ENCODE measurements at places on chromosomes 11 and 22.
A peak's percentile ranks its signal among the peaks of the same experiment; 100 is the strongest.

GRCh38 chr11:10381736-10382135 is 73.3 kb upstream of the AMPD3 start:
- no peak for DNase-seq

DNA sequence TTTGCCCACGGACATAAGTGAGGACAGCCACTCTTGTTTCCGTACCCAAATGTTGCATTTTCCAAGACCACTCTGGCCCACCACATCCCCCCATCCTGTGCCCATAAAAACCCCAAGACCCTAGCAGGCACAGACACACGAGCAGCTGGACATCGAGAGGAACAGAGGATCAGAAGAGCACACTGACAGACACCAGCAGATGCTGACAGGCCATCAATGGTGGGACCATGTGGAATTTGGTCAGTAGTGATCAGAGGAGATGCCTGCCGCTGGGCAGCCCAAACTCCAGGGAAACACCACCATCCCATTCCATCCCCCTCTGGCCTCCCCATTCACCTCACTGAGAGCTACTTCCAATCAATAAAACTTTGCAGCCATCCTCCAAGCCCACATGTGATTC is 87.0 kb downstream of the DLG2 start:
- no peak for DNase-seq

DNA sequence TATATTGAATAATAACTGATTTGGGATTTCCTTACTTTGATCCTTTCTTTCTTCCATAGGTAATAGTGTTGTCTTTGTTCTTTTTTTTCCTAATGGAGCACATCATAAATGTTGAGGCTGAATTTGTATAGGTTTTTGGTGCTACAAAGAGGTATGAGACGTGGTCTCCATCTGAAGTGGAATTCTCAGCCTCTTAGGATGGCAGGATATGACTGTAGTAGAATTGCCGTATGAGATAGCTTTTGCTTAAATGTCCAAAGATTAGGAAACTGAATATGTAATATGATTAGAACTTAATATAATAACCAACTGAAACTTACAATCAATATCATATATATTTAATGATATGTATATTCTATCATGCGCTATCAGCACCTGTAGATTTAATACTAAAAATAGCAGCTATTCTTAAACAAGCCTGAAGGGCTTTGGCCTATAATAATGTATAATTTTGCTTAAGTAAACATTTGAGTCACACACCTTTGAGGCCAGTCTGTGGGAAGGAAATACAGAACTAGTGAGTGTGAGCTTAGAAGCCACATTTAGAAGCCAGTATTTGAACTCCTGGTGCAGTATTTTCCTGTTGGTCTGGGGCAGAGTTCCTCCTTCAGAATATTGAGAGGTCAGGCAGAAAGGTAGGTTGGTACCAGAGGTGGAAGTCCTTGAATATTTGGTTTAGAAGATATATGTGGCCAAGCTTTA is 62.6 kb downstream of the SWAP70 start:
- no peak for DNase-seq

- no peak for DNase-seq
These were observed 1.4 kb downstream of the SLC25A22 start for GRCh38 chr11:796565-797295.

DNA sequence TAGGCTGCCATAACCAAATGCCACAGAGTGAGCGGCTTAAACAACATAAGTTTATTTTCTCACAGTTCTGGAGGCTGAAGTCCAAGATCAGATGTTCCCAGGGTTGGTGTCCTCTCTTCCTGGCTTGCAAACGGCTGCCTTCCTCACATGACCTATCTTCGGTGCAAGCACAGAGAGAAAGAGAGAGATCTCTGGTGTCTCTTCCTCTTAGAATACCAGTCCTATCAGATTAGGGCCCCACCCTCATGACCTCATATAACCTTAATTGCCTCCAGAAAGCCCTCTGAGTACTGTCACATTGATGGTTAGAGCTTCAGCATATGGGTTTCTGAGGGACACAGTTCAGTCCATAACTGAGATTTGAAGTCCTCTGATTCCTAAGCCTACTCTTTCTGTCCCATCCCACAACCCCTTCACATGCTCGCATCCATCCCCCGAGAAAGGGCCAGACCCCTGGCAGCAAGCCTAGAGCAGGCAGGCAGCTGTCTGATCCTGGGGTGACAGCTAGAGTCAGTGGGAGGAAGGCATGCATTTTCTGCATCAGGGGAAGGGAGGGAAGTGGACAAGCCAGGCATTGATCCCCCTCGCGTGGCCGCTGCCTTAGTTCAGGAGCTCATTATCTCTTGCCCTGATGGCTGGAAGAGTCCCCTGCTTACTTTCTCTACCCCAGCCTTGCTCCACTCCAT is 114.1 kb downstream of the FAR1 start:
- DNase-seq = no peak

DNA sequence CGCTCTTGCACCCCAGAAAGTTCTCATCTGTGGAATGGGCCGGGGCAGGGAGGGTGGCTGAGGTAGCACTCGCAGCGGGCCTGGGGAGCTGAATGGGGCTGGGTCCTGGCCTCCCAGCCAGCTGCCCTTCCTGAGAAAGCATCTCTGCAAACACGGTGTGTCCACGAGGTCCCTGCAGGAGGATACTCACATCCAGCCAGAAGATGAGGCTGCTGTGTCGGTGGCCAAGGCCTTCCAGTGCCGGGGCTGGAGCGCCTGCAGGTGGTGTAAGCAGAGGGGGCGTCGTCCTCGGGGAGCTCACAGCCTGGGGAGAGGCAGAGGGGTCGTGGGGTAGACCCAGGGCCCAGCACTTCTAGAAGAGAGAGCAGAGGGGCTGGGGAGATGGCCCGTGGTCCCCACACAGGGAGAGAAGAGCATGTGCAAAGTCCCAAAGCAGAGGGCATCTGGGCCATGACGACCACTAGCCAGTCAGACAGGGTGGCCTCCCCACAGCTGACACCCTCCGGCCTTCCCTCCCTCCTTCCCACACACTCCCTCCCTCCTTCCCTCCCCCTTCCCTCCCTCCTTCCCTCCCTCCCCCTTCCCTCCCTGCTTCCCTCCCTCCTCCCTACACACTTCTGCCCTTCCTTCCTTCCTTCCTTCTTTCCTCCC is 97.9 kb downstream of the WNT7B start:
- peak; percentile 27 for DNase-seq

DNA sequence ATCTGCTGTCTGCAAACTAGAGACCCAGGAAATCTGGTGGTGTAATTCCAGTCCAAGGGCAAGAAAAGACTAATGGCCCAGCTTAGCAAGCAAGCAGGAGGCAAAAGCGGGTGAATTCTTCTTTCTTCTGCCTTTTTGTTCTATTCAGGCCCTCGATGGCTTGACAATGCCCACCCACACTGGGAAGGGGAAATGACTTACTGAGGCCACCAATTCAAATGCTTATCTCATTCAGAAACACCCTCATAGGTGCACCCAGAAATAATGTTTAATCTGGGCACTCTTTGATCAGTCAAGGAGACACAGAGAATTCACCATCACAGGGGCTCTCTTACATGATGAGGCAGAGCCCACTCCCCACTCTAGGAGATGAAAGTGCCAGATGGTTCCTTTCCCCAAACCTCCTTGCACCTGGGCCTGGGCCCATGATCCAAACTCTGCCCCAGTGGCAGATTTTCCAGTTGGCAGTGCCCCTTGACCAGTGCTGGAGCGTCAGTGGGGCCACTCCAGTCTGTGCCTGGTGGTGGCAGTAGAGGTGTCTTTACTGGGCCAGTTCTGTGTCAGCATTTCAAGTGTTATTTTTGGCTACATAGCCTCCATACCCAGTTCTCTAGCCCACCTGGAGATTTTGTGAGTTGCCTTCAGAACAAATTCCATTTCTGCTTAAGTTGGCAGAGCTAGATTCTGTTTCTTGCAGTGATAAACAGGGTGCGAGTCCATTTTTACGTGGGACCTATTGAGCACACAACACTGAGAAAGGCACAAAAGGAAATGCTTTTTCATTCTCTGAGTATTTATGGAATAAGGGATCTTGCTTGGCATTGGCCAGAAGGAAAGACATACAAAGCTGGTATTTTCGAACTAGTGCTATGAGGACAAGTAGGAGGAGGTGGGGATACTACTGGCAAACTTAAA is 7.5 kb downstream of the ELMOD1 start:
- DNase-seq = no peak

GRCh38 chr11:63832336-63832735 is 6.6 kb upstream of the MARK2 start:
- DNase-seq = no peak
